A673 (cell line): ENCODE measurements at places on chromosomes 6 and 20.

DNA sequence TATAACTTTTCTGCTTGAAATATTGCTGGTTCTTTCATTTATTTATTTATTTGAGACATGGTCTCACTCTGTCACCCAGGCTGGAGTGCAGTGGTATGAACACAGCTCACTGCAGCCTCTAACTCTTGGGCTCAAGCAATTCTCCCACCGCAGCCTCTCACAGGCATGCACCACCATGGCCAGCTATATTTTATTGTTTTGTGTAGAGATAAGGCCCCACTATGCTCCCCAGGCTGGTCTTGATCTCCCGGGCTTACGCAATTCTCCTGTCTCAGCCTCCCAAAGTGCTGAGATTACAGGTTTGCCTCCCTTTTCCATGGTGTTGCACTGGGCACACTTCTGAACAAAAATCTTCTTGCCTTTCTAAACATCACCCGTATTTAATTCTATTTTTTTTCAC, 39.1 kb upstream of the RNGTT start:
- no peak for DNase-seq

- DNase-seq: no peak
Measured at GRCh38 chr6:4030669-4031068, 48.3 kb downstream of the FAM217A start.

DNA sequence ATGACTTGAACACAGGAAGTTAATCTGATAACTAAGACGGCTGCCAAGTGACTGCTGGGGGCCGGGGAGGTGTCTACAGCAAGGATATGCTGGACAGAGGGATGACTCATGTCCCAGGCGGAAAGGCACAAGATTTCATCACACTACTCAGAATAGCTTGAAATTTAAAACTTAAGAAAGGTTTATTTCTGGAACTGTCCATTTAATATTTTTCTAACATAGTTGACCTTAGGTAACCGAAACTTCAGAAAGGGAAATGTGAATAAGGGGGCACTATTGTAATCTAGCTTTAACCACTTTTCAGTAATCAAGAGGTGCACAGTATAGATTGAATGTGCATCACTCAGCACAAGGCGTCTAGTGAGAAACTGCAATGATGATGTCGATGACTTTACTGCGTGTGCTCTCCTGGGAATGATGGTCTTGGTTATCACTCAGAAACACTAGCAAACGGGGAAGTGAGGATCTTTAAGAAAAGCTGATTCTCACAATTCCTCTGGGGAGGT, 171.5 kb downstream of the QKI start:
- peak; percentile 93 for DNase-seq

- DNase-seq: peak; percentile 67
Measured at GRCh38 chr6:106223300-106223930, 102.1 kb downstream of the ATG5 start.

GRCh38 chr6:166079841-166080240, 87.8 kb downstream of the TBXT start:
- no peak for DNase-seq

- no peak for DNase-seq
Measured at GRCh38 chr6:36035225-36035624, 7.6 kb downstream of the MAPK14 start.

DNA sequence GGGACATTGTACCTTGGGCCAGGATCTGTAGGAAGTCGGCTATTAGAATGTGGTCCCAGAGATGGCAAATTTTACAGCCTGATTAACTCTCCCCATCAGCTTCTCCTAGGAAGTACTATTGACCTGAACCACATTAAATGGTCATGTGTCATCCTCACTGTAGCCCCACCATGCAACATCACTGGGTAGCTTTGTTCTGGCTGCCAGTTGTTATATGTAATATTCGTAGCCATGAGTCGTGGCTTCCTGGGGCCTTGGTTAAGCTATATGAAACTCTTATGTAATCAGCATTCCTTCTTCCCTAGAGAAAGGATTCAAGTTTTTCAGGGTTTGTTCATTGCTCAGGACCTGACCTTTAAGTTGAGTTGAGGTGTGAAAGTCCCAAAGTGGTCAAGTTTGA, 125.7 kb downstream of the ANKS1A start:
- DNase-seq: peak; percentile 37

DNA sequence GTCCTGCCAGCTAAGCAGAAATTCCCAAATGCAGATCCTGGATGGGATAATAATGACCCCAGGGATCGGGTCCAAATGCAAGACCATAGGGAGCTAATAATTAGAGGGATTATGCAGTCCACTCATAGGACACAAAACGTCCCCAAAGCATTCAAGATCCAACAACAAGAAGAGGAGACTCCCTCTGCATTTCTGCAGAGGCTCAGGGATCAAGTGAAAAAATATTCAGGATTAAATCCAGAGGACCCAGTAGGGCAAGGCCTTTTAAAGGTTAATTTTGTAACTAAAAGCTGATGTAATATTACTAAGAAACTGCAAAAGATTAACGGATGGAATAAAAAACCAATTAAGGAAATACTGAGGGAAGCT, 22.2 kb downstream of the HLA-A start:
- no peak for DNase-seq

DNA sequence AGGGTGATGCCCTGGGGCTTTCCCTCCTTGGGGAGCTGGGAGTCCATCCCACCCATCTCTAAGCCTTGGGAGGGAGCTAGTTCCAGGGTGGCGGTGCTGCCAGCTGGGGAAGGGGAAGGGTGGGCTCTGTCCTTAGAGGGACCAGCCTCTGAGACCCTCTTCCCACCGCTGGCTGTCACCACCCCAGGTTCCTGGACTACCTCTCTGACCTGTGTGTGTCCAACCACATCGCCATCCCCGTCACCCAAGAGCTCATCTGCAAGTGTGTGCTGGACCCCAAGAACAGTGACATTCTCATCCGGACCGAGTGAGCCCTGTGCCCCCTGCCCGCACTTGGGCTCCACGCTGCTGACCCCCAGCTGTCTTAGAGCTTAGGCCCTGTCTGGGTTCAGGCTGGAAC, 43.2 kb downstream of the UQCC2 start:
- DNase-seq: no peak

GRCh38 chr6:71726121-71726520, 160.2 kb upstream of the RIMS1 start:
- DNase-seq: no peak

GRCh38 chr6:104462811-104463599, 396.7 kb downstream of the HACE1 start:
- peak; percentile 50 for DNase-seq

DNA sequence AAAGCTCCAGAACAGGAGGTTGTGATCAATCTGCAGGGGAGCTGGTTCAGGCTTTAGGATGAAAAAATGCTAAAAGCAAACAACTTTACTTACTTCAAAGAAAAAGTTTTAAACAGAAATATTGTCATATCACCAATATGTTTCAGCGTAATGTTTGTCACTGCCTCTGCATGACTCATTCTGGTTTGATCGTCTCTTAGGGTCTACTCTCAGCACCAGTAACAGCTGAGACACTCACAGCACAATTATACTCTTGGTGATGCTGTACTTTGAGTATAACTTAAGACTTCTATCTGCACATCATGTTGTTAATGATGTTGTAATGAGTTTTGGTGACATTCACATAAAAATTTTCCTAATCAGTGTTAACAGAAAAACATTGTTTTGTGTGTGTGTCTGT, 665.4 kb downstream of the EPM2A start:
- DNase-seq: no peak

DNA sequence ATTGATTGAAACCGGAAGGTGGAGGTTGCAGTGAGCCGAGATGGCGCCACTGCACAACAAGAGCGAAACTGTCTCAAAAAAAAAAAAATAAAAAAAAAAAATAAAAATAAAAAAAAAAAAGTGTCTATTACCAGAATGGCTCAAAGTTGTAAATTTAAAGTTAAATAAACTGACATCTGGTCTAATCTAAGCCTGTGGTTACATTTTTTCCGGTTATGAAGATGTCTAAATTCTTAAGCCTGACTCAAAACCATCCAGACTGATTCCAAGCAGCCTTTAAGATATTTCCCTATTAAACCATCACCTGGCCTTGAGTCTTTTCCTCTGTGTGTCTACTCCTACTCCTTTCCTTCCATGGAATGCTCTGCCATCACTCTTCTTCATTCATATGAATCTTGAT, 371.7 kb upstream of the RUNX2 start:
- no peak for DNase-seq

DNA sequence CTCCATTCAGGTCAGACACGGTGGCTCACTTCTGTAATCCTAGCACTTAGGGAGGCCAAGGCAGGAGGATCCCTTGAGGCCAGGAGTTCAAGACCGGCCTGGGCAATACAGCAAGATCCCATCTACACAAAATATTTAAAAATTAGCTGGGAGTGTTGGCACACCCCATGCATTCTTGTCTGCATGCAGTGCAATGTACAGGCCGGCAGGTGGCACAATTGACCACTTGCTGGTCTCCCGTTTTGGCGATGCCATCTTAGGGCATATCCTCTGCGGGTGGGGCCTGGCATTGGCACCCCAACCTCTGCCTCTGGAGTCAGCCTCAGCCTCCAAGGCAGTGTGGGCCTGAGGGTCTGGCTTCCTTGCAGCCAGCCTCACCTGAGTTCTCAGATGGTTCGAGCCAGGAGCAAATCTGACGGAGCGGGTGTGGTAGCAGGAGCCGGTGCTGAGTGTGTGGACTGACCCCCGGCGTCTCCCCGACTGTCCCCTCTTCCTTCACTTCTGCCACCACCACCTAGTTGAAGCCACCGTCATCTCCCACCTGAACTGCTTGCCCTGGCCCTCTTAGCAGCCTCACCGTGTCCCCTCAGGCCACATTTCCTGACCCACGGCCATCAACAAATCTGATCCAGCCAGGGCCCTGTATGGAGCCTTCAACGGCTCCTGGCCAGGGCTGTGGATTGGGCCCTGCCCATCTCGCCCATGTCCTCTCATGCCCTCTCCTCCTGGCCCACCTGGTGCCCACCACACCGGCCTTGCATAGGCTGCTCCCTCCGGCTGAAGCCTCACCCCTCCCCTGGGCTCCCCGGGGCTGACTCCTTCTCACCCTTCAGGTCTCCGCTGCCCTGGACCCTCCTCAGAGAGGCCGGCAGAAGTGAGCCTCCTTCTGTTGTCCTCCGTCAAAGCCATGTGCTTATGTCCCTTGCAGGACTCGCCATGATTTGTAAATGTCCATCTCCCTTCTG, 44.0 kb downstream of the EFCAB8 start:
- peak; percentile 61 for DNase-seq

DNA sequence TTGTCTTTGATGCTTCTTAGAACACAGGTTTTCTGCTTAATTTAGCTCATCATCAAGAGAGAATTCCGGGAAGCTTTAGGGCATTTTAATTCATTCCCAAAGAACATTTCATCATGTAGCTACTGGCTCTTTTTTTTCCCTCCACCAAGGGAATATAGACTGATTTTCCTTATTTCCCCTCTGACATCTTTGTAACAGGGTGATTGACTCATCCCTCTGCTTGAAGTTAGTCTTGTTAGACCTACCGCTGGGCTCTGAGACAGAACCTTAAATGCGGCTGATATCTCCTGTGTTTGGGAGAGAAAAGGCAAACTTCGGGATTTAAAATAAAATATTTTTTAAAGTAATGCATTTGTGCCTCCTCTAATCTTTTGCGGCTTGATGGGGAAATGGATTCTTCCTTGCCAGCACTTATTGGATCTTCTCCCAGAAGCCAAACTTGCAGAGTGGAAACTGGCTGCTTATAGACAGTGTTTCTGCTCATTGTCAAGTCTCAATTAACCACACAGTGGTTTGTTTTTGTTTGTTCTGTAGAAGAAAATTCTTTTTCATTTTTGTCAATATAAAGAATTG, 272.7 kb upstream of the PLCB4 start:
- DNase-seq: no peak

- DNase-seq: no peak
Measured at GRCh38 chr6:114588726-114589125, 245.9 kb upstream of the HS3ST5 start.

GRCh38 chr6:112061605-112062004, 7.7 kb downstream of the CCN6 start:
- DNase-seq: no peak

- DNase-seq: peak; percentile 47
Measured at GRCh38 chr6:14763139-14763538, 482.7 kb upstream of the JARID2 start.

- no peak for DNase-seq
Measured at GRCh38 chr6:29777310-29777709, 50.3 kb upstream of the HLA-G start.

GRCh38 chr6:130432838-130433237, 67.0 kb downstream of the TMEM200A start:
- no peak for DNase-seq

DNA sequence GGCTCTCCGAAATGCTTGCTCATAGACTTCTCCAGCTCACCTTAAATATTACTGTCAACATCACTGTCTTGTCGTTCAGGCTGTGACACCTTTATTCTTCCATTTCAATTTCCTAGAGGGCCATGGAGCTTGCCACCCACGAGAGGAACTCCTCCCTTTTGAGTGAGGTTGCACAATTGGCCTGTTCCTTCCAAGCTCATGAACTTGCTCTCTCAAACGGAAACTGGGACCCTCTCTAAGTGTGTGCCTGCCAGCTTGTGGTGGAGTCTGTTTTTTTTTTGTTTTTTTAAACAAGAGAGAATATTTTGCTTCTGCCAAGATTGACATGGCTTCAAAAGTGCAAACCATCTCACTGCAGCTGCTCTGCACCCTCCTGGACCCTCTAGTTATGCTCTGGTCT, 19.3 kb upstream of the IYD start:
- no peak for DNase-seq

GRCh38 chr20:4998160-4998651, 3.1 kb downstream of the SLC23A2 start:
- DNase-seq: peak; percentile 57

DNA sequence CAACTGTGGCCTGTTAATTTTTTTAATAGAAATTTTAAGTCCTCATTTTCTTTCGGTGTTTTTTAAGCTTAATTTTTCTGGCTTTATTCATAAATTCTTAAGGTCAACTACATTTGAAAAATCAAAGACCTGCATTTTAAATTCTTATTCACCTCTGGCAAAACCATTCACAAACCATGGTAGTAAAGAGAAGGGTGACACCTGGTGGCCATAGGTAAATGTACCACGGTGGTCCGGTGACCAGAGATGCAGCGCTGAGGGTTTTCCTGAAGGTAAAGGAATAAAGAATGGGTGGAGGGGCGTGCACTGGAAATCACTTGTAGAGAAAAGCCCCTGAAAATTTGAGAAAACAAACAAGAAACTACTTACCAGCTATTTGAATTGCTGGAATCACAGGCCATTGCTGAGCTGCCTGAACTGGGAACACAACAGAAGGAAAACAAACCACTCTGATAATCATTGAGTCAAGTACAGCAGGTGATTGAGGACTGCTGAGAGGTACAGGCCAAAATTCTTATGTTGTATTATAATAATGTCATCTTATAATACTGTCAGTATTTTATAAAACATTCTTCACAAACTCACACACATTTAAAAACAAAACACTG, 10.1 kb downstream of the HFE start:
- peak; percentile 80 for DNase-seq
